ENCODE measurements at places on chromosomes 16 and 17.
A peak's percentile ranks its signal among the peaks of the same experiment; 100 is the strongest.

DNA sequence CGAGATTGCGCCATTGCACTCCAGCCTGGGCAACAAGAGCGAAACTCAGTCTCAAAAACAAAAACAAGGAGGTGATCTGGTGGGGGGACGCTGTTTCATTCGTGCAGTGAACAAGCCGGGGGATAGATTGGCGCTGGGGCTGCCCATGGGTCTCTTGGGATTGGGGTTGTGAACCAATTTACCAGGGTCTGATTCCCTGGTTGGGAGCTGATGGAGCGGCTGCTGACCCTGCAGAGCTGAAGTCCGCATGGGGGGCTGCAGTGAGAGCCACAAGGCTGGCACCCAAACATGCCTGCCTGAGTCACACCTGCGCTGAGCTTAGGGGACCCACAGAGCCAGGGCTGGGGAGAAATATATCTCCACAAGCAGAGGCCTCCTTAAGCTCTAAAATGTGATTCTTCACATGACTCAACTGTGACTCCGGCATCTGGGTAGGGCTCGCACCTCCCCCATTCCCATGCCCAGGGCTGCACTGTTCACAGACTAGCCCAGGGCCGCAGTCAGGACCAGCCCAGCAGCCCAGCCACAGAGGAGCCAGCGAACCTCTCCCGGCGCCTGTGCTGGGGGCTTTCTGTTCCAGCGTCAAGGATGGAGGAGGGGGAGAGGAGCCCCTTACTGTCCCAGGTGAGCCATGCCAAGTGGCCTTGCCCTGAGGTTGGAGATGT is 5.0 kb downstream of the TSPAN10 start:
- DNase-seq, result no peak

DNA sequence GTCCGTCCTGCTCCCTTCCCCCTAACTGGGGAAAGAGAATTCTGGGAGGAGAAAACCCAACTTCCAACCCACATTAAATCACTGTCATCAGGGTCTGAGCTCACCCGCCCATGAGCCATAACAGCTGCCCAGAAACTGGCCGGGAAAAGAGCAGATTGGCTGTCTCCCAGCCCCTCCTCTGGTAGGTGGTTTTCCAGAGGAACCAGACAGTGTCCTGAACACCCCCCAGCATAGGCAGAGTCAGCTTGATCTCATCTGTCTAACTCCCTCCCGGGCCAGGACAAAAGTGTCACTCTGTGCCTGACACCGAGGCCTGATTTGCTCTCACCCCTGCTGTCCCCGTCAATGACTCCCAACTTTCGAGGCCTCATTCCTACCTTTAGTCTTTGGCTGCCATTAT is 197.0 kb downstream of the AXIN2 start:
- DNase-seq, result no peak

DNA sequence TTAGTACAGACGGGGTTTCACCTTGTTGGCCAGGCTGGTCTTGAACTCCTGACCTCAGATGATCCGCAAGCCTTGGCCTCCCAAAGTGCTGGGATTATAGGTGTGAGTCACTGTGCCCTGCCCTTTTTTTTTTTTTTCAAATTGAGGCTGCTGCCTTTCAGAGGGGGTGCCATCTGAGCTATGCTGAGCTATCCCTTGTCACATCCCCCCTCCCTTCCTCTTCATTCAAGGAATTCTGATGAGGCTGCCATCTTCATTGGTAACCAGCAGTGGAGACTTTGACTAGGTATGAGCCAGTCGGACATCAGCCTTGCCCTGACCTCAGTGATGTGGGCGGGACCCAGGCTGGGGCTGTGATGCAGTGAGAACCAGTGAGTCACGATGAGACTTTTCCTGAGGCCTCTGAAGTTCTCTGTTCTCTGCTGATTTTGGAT is 24.4 kb upstream of the GPT2 start:
- peak; percentile 83 for DNase-seq

- no peak for DNase-seq
These were observed 105.8 kb upstream of the SDK2 start for GRCh38 chr17:73749928-73750605.

DNA sequence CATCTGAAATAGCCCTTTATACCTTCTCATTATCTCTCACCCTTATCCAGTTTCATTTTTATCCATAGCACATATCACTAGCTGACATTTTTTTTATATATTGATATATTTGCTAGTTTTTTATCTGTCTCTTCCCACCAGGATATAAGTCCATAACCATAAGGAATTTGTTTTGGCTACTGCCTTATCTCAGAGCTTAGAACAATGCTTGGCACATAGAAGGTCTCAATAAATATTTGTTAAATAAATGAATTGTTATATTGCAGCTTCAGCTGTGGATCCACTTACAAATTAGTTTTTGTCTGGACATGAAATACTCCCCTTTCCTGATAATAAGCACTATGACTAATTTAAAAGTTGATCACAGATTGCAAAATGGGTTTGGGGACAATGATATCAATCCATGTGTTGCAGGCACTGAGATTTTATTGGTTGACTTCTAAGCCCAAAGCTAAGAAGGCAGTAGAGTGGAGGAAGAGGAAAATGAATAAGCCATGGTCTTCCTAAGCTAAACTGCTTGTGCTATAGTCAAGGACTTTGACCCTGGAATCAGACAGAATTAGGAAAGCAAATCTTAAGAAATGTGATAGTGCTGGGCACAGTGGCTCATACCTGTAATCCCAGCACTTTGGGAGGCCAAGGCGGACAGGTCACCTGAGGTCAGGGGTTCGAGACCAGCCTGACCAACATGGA is 31.9 kb upstream of the YPEL2 start:
- DNase-seq, result no peak

DNA sequence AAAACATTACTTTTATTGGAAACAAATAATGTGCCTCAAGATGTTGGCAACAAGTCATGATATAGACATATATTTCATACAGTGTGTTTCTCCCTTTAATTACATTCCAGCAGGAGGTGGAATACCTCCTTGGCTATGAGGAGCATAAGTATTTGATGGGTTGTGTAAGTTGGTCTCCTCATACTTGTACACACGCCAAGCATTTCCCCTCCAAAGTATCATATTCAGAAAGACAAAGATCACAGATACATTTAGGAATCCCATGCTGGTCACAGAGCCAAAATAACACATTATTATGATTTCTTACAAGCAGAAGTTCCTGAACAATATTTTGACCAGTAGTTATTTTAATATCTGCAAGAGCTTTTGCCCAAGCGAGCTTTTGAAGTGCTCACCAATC is 57.8 kb downstream of the WSB1 start:
- no peak for DNase-seq

GRCh38 chr16:77679391-77679790 is 42.9 kb upstream of the NUDT7 start:
- no peak for DNase-seq

GRCh38 chr16:77786186-77786847 is 2.0 kb upstream of the VAT1L start:
- DNase-seq, result no peak

DNA sequence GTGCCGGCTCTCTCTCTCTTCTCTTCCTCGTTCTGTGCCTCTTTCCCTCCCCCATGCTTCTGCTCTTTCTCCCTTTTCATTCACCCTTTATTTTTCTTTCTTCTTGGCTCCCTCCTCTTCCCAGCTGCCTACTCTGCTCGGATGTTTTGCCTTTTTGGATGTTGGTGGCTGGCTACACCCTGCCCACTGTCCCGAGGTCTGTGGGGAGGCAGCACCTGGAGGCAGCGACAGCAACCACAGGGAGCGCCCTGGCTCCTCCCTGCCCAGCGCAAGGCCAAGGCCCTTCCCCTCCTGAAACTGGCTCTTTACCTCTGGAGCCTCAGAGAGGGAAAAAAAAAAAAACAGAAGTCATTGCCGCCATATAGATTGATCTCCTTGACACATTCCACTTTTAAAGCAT is 20.0 kb downstream of the CLUAP1 start:
- DNase-seq, result no peak

Data from HCT116 (cell line).